ENCODE measurements at places on chromosomes 11 and 22.
A peak's percentile ranks its signal among the peaks of the same experiment; 100 is the strongest.

GRCh38 chr11:1820463-1821325 is 14.1 kb upstream of the SYT8 start:
- no peak for DNase-seq

DNA sequence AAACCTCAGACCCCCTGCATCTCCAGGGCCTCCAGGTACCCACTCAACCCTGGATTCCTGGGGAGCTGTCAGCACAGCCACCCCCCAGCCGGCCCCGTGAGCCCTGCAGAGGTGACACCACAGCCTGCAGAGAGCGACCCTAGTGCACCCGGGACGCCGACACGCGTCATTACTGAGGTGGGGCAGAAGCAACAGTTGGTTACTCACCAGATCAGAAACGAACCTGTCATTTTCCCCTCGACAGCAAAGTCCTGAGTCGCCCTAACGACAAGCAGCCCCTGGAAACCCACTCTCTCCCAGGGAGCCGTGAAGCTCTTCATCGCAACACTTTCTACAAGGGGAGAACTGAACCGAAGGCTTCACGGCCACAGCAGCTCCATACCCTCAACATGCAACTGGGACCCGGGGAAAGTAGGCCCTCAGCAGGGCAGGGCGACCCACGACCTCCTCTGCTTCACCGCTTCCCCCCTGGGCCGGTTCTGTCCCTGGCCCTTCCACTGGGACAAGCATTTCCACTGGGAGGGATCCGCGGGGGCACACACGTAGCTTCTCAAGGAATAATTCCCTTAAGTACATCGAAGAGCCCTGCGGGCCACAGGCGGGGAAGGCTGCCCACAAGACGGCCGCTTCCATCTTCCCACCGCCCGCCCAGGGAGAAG is 1.6 kb downstream of the BRD1 start:
- DNase-seq = no peak

- DNase-seq = no peak
Observed at GRCh38 chr22:21009638-21010425, 5.1 kb upstream of the P2RX6 start.

DNA sequence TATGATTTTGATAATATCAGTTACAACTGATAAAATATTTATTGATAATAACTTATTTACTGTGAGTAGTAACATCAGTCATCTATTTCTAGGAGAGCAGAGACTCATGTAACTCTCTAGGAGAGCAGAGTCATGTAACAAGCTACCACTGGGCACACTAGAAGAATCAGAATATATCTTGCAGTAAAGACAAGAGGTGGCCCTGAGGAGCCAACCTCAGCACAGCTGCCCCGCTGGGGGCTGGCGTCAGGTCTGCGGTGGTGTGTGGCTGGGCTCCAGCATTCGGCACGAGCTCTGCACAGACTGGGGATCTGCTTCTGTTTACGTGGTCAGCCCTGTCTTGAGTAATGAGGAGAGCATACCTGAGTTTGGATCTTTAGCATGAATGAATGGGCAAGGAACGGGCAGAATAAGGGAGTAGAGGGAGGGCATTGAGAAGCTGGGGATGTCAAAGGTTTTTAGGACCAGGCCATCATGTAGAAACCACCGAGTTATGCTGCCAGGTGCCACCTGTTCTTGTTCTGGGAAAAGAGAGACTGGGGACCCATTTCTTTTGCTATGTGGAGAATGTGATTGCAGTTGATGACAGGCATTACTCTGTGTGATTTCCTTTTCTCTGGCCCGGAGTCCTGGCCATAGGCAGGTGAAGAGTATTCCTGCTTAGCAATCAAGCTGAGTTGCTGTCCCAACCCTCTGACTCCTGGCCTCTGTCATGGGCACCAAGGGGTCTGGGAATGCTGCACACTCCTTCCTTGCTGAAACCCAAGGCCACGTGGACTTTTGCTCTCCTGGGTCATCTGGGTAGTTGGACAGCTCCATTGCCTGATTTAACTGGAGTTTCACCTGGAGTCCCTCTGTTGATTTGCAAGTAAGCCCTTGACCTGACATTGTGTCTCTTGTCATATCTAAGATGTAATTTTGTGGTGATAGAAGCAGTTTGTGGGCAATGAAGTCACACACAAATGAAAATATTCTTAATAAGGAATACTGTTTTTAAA is 50.9 kb upstream of the HEPHL1 start:
- no peak for DNase-seq

GRCh38 chr11:34264303-34265110 is 93.3 kb downstream of the ABTB2 start:
- DNase-seq = no peak

DNA sequence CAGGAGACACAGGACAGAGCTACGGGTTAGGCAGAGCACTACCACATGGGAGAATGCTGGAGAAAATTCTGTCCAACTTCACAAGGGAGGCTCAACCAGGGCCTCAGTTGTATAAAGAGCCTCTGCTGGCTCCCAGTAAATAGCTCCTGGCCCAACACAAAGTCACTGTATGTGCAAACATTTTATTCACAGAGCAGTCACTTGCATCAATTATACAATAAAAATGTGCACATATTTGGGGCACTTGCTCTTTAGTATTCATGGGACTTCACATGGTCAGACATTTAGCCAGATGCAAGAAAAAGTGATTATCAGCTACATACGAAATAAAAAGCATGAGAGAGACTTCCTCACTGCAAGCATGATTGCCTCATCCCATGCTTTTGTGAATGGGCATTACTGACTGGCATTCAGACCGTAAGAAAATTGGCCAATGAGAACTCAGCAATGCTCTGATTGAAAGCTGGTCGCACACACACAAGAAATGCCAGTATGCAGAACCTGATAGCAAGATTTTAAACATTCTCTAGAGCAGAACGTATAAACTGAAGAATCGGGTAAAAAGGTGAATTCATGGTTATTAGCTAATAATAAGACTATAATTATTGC is 39.4 kb downstream of the BLID start:
- no peak for DNase-seq

- DNase-seq = no peak
Observed at GRCh38 chr11:93236741-93237675, 39.2 kb upstream of the SLC36A4 start.

GRCh38 chr22:25902402-25902801 is 160.4 kb downstream of the MYO18B start:
- DNase-seq = no peak

DNA sequence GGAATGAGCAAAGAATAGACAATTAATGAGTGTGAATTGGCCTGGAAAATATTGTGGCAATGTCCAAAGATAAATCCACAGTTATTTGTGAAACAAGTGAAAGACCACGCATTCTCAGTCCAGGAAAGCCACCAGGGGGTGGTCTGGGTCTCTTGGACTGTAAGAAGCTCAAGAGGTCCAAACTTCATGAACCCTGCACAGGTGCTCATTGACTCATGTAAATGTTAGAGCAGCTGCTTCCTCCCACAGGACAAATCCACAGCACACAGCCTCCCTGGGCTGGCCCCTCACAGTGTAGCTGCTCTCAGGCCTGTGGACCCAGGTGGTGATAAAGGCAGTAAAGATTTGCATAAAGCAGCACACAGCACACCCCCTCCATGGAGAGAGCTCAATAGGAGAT is 114.0 kb downstream of the ZNF280B start:
- no peak for DNase-seq

- DNase-seq = no peak
Observed at GRCh38 chr11:61806785-61807184, 10.0 kb downstream of the FADS1 start.

DNA sequence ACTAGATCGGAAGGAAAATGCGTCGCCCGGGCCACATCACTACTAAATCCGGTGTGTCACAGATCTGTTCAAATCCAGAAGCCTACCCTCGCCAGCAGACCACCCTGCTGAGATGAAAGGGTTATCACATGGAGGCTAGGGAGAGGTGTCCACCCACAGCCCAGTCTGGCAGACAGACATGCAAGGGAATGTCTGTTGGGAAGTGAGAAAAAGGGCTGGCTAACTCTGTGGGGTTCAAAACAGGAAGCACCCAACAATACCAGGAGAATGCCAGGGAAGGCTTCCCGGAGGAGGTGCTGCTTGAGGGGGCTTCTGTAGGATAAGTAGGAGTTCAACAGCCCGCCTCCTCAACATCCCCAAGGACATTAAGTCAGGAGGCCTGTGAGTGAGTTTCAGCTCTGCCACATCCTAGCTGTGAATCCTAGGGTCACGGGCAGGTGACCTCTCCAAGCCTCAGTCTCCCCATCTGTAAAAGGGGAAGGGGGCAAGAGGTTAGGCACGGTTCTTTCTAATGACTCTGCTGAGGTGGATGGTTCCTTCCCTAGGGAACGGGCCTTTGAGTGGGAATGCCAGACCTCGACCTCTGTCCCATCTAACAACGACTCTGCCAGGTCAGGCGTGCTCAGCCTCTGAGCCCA is 1.1 kb downstream of the TPST2 start:
- no peak for DNase-seq

GRCh38 chr11:66418168-66418985 is 2.5 kb upstream of the NPAS4 start:
- peak; percentile 57 for DNase-seq

DNA sequence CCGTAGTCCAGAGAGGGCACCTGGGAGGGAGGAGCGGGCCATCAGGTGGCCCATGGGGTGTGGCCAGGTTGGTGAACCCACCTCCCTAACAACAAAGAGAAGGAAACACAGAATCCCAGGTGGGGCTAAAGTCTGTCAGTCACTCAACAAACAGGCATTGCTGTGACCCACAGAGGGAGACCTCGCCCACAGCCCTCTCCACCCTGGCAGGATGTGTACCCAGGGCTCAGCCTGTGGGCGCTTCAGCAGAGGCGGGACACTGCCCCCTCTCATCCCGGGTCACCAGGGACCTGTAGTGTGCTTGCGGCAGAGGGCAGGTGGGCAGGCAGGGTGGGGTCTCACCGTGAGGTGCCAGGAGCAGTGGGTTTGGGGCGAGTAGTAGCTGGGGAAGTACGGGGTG is 25.1 kb downstream of the TMPRSS6 start:
- DNase-seq = no peak

GRCh38 chr11:119704849-119705248 is 24.2 kb downstream of the NECTIN1 start:
- DNase-seq = no peak

- no peak for DNase-seq
Observed at GRCh38 chr22:35322893-35323292, 23.2 kb downstream of the TOM1 start.

DNA sequence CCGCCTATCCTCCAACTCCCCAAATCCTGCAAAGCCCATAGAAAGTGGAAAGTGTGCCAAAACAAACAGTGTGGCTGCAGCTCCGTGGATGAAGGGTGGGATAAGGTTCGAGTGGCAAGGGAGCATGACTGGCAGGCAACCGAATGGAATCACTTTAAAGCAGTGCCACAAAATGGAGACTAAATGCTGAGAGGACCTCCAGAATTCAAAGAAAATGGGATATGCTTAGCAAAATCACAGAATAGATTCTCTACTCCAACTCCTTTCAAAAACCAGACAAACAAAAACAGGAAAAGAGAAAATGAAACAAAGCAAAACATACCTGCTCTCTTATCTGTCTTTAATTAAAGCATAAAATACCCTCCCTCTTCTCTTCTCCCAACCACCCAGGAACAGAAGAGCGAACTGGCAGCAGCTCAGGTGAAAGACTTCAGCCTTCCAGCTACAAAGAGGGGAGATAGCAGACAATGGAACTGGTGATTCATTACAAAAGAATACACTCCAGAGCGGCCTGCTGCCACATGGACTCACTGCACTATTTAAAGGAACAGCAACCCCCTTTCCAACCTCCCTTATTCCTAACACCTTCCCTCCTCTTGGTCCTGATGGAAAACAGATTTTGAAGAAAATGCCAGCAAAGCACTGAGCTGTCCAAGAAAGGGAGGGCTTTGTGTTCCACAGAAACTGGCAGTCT is 118.5 kb downstream of the APOL5 start:
- no peak for DNase-seq

GRCh38 chr11:118415062-118415738 is 13.8 kb downstream of the ATP5MG start:
- no peak for DNase-seq

DNA sequence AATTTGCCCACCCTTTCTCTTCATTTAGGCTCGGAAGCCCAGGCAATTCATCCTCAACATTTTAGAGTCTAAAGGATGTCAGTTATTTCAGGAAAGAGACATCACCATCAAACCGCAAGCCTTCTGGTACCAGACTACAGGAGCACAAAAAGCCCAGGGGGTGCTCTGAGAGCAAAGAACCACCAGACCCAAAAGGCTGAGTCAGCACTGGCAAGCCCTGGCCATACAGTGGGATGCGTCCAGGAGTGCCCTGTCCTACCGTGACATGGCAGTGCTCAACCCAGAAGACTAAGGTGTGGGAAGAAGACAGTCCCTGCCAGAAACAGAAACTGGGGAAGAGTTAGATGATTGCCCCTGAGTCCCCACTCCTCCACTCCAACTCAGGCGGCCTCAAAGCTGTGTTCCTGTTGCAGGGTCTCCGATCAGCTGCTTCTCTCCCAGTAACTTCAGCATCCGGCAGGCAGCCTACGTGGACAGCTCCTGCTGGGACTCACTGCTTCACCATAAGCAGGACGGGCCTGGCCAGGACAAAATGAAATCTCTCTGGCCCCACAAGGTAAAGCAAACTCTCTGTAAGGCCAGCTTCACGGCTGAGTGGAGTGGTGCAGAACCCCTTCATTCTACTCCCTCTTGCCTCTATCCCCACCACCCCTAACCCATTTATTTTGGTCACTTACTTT is 1.5 kb downstream of the PANX3 start:
- no peak for DNase-seq

Measured in epithelial cell of proximal tubule (primary cell).